ENCODE measurements at places on chromosomes 1 and 21. TPM values are rescaled to one million over a fixed set of nuclear protein-coding genes. Genes with fewer than 3 reads are reported as not detected.

- H3K4me3 ChIP-seq: no peak overlapping the region
- no peaks in the 10 kb centered on the region for H3K4me1 ChIP-seq
- no peak for DNase-seq
- H3K36me3 ChIP-seq: no peaks in the 10 kb centered on the region
- H3K27ac ChIP-seq: no peak overlapping the region
These were observed 123.4 kb upstream of the COL6A1 start for GRCh38 chr21:45858180-45858579.

VWA1 gene
- 32.1 TPM for total RNA-seq

LCA5L gene
- 9.2 TPM for total RNA-seq

- peak; percentile 34 for DNase-seq
- H3K27me3 ChIP-seq: peaks cover 4% of the 10 kb centered on the region
- H3K4me1 ChIP-seq: peaks cover 20% of the 10 kb centered on the region
- H3K4me3 ChIP-seq: no peak overlapping the region
- no peaks in the 10 kb centered on the region for H3K36me3 ChIP-seq
- H3K27ac ChIP-seq: peak overlapping the region; percentile 2
These were observed 406.5 kb downstream of the DUSP10 start for GRCh38 chr1:221335161-221336101.

DNA sequence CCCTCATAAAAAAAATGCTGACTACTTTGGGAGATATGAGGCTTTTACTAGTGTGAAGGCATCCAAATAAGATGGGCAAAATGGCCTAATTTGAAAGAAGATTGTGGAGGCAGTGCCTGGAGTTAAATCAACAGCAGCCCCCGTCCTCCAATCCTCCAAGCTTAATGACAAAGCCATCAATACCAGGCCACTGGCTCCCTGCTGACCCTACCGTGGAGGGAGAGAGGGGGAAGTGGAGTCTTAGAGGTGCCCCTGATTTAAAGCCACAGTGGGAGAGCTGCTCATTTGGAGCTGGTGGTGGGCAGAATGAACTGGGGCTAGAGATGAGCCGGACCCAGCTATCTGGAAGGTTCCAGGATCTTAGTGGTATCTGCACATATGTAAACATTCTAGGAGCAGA is 24.3 kb upstream of the KNCN start:
- peaks cover 53% of the 10 kb centered on the region for H3K36me3 ChIP-seq
- no peaks in the 10 kb centered on the region for H3K4me1 ChIP-seq
- H3K27me3 ChIP-seq: no peaks in the 10 kb centered on the region
- H3K4me3 ChIP-seq: no peak overlapping the region
- no peak for DNase-seq

C1orf216 gene
- 20.0 TPM for total RNA-seq

GRCh38 chr1:171434717-171435346 is 50.5 kb upstream of the PRRC2C start:
- H3K4me1 ChIP-seq: no peaks in the 10 kb centered on the region
- no peaks in the 10 kb centered on the region for H3K36me3 ChIP-seq
- H3K27me3 ChIP-seq: no peaks in the 10 kb centered on the region
- peak; percentile 16 for DNase-seq

DNA sequence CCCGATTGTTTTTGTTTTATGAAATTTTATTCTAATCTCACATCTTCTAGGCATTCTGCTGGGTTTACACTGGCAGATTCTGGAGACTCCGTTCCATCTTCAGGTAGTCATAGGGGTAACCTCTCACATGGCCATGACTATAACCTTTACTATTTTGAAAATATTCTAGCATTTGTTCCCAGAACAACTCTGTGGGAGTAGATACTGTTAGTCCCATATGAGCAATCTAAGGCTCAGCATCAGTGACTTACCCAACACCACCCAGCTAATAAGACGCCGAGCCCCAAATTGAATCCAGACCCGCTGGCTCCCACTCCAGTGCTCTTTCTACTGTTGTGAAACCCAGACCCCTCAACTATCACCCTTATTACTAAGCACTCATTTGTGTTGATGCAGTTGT is 9.8 kb downstream of the ADAMTS4 start:
- H3K4me1 ChIP-seq: no peaks in the 10 kb centered on the region
- H3K36me3 ChIP-seq: no peaks in the 10 kb centered on the region
- no peak overlapping the region for H3K27ac ChIP-seq
- H3K4me3 ChIP-seq: no peak overlapping the region

DNA sequence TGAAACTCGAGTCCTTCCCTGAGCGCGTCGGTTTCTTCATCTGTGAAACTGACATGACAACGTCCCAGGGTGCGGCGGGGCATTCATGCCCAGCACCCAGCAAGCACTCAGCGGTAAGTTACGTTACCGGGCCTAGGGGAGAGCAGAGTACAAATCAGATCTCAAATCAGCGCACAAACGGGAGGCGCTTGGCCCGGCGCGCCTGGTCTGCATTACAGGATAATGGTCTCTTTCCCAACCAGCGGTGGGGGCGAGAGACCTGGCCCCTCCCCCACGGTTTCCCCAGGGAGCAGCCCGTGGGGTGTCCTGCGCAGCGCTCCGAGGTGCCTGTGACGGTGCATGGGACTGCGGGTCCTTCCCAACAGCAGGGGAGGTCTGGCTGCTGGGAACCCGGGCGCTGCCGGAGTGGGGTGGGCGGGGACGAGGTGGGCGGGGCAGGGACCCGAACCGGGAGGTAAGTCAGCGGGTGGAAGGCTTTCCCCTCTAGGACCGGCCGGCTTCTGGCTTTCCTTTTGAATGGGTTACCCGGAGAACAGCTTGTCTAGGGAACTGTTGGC is 1.0 kb downstream of the TMEM51 start:
- peaks cover 61% of the 10 kb centered on the region for H3K4me1 ChIP-seq
- H3K4me3 ChIP-seq: peak overlapping the region; percentile 86
- H3K27ac ChIP-seq: peak overlapping the region; percentile 47
- H3K36me3 ChIP-seq: no peaks in the 10 kb centered on the region

MYBPH gene
- not detected for total RNA-seq

ZNF683 gene
- total RNA-seq: not detected

DNA sequence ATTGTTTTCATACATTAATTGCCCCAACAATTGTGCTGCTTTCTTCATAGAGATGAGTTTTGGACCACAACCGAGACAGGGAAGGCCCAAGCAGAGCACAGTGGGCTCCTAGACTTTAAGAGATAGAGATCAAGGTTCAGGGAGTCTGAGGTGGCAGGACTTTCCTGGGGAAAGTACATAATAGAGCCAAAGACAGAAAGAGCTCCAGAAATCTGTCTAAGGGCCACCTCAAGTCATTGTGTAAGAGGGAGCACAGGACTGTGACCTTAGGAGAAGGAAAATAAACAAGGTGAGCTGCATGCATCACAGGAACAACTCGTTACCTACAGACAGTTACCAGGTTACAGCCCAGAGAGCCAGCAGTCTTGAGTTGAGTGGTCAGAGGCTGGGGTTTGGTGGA is 41.3 kb upstream of the CR2 start:
- no peaks in the 10 kb centered on the region for H3K27me3 ChIP-seq
- H3K4me3 ChIP-seq: no peak overlapping the region
- H3K4me1 ChIP-seq: no peaks in the 10 kb centered on the region
- H3K36me3 ChIP-seq: no peaks in the 10 kb centered on the region

AGO3 gene
- 26.9 TPM for total RNA-seq

GRCh38 chr1:160375788-160376524 is 9.1 kb downstream of the NHLH1 start:
- H3K4me3 ChIP-seq: no peak overlapping the region
- no peaks in the 10 kb centered on the region for H3K4me1 ChIP-seq
- no peak for DNase-seq

ESRRG gene
- total RNA-seq: 3.4 TPM

MROH9 gene
- total RNA-seq: not detected
